ENCODE measurements at places on chromosomes 7 and 10.

- no peak for DNase-seq
These were observed 171.1 kb upstream of the TMEM196 start for GRCh38 chr7:19944363-19945120.

GRCh38 chr10:5710859-5711258 is 26.2 kb downstream of the TASOR2 start:
- DNase-seq: no peak

DNA sequence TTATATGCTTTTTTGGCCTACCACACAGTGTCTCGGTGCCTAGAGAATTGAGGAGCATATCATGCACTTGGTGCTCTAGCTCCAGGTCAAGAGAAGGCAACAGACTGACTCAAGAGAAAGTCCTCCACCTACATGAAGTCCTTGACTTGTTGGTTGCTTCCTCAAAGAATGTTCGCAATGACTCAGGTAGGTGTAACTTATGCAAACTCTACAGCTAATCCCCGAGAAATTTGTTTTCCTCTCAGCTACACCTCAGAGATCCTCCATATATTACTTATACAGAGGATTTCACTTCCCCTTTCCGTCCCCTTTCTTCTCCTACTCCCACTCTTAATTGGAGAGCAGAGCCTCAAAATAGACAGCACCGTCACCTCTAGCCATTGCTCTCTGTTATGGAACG is 1013.1 kb downstream of the KCNMA1 start:
- no peak for DNase-seq

GRCh38 chr10:5070648-5071410 is 23.4 kb upstream of the AKR1C3 start:
- no peak for DNase-seq

DNA sequence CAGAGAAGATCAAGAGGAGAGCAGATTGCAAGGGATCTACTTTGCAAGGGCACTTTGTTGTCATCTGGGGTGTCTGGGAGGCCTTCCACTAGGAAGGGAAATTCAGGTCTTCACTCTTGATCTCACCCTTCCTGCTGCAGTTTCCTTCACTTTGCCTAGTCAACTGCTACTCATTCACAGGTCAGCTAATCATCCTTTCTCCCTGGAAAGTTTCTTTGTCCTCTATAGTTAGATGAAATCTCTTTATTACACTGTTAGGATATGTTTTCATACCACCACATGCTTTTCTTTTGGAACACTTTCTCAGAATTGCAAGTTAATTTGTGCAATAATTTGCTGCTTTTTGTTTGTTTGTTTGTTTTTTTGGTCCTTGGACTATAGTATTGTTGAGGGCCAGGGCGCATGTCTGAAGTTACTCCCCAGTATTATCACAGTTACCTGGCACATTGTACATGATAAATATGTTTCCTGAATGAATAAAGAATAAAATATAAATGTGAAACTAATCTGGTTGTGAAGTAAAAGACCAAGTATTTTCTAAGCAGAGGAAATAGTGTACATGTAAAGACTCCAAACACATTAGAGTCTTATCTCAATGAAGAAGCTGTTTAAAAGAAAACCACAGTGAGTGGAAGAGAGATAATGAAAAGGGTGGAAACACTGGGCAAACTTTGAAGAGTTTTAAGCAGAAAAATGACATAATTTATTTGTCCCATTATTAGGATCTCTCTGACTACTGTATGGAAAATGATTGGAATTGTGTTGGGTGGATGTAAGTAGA is 139.9 kb upstream of the DGKB start:
- DNase-seq: no peak

DNA sequence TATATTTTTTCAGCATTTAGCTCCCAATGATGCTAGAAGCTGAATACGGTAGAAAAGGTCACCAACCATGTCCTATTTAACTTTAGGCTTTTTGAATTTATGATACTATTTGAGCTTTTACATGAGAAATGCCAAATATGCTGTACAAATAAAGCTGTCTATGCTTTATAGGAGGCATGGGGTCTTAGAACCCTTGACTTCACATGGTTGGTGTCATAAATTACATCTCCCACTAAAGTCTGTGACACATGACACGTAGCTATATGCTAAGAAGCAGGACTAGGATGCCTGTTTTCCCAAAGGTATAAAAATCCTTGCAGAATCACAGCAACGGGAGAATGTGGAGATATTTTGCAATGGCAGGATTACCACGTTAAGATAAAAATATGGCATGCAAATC is 960.4 kb downstream of the PCDH15 start:
- no peak for DNase-seq

DNA sequence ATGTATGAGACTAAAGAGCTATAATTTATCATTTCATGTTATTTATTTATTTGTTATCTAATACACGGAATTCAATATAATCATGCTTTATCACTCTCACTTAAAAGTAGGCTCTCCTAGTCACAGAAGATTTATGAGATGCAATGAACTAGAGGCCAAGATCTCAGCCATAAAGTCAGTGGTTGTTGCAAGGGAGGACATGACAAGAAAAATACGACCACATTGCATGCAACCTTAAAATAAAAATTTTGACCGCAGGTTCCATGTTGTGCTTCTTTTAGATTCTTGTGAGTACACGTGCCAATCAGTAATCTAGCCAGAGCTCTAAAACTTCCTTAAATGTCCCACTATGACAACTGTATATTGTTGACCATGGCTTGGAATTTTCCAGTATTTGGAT is 75.9 kb upstream of the SP8 start:
- DNase-seq: no peak

- DNase-seq: no peak
These were observed 308.0 kb downstream of the EXOC4 start for GRCh38 chr7:133560900-133561299.

DNA sequence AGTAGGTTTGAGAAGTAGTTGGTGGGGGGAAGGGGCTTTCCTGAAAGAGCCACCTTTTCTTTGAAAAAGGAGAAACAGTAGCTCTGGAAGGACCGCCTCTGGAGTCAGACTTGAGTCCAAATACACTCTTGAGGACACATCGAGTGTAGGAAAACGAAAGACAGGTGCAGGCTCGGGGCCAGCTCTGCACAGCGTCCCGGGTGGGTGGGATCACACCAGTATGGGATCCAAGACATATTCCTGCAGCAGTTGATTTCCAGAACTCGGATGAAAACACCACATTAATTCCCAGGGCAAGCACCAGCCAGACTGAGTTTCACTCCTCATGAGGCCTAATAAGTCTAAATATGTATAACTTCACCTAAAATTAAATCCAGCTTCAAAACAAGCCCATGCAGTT is 61.4 kb downstream of the ASB13 start:
- no peak for DNase-seq

DNA sequence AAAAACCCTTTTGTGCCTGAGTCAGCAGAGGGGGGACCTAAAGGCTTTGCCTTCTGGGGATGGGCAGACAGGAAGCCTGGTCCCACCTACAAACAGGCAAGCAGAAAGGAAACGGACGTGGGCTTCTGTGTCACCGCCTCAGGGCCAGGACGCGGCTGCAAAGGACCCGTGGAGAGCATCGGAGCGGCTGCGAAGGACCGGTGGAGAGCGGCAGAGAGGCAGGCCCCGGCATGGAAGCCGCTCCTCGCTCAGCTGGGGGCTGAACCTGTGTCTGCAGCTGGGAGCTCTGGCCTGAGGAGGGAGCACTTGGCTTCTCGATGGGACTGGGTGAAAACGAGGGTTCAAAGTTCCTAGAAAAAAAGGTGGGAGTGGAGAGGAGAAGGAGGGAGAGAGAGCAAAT is 125.4 kb upstream of the PPP2R2D start:
- no peak for DNase-seq

GRCh38 chr10:99430116-99430450 is 341 bp downstream of the GOT1 start:
- DNase-seq: no peak

DNA sequence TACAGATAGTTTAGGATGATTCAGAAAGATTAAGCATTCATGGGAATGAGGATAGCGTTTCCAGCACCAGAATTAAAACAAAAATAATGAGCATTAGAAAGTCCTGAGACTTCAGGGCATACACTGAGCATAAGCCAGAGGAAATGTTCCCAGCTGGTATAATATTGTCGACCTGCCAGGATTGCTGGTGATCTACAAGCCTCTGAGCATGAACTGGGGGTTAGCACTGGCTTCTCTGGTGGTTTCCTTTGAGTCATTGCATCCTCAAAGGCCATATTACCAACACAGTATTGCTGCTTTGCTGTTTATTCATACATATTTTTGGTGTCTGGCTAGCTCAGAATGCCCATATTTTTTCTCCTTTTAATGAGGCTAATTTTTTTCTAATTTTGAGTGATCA is 10.7 kb upstream of the ATRNL1 start:
- no peak for DNase-seq

GRCh38 chr10:9707216-9707615 is 1310.5 kb upstream of the CELF2 start:
- DNase-seq: no peak

- no peak for DNase-seq
These were observed 124.5 kb upstream of the RHOBTB1 start for GRCh38 chr10:61068471-61068870.

DNA sequence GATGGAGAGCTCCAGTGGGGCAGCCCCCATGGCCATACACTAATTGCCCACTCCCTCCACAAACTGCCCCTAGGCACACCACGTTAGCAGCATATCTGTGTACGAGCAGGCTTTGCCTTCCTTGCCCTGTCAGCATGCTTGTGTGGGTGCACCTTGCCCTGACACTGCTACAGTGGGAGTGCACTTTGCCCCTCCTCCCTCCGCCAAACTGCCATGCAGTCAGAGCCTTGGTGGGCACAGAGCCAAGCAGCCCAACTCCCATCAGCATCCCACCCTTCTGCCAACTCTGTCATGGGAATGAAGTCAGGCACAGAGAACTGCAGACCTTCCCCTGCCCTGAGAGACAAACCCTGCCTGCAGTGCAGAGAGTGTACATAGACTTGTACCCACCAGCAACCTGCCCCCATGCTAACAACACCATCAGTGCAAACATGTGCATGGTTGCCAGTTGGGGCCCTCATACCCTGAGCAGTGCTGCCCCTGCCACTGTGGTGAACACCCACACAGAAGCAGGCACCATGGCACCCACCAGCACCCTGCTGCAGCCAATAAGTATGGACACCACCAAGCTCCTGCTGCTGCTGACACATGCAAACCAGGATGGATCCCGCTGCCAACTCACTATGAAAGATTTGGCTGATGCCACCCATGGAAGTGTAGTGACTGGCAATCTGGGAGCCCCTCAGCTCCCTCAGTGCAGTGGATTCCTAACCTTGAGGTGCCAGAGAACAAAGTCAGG is 1197.7 kb upstream of the CELF2 start:
- DNase-seq: no peak

- DNase-seq: no peak
These were observed 322.4 kb upstream of the KLF6 start for GRCh38 chr10:4107285-4107851.
